ENCODE measurements at places on chromosomes 1 and 21.

DNA sequence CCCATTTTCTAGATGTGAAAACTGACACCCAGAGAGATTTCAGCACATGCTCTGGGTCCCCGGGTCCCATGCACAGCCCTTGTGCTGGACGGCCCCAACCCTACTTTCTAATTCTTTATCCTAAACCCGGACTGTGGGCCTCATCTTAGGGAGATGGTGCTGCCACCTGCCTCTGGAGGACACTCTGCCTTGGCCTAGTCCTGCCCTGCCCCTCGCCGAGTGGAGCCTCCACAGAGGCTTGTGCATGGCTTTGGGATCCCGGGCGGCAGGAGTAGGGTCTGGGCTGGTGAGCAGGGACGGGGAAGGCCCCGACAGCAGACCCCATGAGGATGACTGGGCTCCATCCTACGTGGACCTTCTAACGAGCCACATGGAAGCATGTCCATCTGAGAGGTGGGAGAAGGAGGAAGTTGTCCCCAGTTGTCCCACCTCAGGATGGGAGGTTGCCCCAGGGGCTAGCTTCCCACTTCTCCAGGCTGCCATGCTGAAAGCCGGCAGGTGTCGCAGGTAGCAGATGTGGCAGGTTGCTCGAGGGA lies 12.4 kb downstream of the MX2 start:
- DNase-seq: no peak

GRCh38 chr1:224753491-224753890 lies 137.4 kb downstream of the CNIH3 start:
- no peak for DNase-seq

DNA sequence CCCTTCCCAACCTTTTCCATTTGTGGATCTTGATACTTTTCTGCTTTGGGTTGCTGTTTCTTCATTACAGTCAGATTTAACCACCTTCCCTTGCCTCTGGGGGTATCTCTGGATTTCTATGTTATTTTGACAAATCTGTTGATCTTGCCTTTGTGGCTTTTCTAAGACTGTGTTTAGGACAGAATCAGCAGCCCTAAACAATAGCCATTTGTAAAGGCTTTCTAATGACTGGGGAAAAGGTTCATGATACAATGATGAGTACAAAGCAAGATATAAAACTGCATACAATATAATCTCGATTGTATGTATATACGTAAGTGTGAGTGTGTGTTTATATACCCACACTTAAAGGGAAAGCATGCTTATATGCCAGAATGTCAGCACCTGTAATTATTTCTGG lies 27.8 kb downstream of the FAM20B start:
- DNase-seq: no peak

DNA sequence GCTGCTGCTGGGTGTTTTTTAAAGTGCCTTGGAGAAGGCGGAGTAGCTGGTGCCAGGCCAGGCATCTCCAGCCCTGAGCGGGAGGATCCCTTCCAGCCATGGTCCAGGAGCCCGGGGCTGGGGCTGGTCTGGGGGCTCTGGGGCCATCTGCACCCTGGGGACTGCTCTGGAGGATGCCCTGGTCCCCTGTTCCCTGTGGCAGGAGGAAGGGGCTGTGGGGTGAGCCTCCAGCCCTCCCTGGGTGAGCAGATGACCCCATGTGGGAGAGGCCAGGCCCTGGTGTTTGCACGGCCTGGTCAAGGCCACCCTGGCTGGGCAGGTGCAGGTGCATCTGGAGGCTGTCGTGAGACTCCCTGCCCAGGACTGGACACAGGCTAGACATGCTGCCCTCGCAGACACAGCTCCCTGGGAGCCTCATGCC lies 56.7 kb downstream of the SLX9 start:
- DNase-seq: no peak

DNA sequence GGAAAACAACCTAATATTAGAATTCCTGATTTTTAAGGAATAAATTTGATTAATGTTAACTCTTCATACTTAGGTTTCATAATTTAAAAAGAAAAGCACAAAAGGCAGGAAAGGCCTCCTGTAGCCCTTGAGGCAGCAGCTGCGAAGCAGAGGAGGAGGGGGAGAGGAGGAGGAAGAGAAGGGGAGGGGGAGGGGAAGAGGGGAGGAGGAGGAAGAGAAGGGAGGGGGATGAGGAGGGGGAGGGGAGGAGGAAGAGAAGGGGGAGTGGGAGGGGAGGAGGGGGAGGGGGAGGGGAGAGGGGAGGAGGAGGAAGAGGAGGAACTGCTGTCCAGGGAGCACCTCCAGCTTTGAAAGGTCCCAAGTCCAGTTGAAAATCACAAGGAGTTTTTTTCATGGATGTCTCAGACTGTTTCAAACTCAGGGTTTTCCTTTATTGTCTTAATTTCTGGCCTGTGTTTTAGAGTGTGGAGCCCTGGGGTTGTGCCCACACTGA lies 35.1 kb upstream of the DIP2A start:
- DNase-seq: no peak

- no peak for DNase-seq
Observed at GRCh38 chr1:29245876-29246275, 9.6 kb downstream of the PTPRU start.

GRCh38 chr1:191870490-191870889 lies 287.8 kb upstream of the RGS18 start:
- no peak for DNase-seq

GRCh38 chr21:45297869-45298268 lies 10.2 kb upstream of the POFUT2 start:
- no peak for DNase-seq

- DNase-seq: no peak
Observed at GRCh38 chr1:198628067-198628455, 10.8 kb upstream of the PTPRC start.

DNA sequence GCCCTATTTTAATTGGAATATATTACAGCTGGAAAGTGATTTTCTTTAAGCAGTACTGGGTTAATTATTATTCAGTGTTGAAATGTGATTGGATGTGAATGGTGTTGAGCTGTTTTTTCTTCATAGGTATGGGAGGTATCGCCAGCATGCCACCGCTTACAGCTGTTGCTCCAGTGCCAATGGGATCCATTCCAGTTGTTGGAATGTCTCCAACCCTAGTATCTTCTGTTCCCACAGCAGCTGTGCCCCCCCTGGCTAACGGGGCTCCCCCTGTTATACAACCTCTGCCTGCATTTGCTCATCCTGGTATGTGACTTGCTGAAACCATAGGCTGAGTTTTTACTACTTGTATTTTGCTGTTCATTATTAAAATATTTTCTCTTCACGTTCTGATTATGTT lies 107.7 kb downstream of the ITSN1 start:
- no peak for DNase-seq

- no peak for DNase-seq
Observed at GRCh38 chr1:35533586-35533985, 23.6 kb downstream of the KIAA0319L start.

GRCh38 chr1:84365225-84366221 lies 32.8 kb upstream of the DNASE2B start:
- no peak for DNase-seq

GRCh38 chr1:4110888-4111287 lies 210.8 kb upstream of the C1orf174 start:
- no peak for DNase-seq

GRCh38 chr1:2921970-2922686 lies 99.1 kb upstream of the ACTRT2 start:
- DNase-seq: peak; percentile 4

DNA sequence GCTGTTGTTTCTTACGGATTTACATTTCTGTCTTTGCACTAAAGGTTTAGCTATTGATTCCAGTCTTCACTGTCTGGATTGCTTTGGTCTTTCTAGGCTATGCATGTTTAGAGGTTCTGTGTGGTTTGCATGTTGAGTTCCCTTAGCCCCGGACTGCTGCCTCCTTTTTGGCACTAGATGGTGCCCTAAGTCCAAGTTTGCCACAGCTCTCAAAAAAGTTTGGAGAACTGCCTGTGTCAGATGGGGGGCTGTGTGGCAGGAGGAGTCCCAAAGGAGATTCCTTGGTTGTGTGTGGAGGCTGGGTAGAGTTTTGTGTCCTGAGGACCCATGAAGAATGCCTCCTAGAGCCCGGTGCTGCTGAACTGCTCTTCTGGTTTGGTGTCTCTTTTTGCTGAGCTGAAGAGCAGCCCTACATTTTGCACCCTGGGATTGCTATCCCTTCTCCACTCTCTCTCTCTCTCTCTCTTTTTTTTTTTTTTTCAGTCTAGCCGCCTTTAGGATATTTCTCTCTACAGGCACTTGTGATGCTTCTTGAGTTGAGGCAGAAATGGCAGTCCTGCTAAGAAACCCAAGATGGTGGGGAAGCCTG lies 74.4 kb downstream of the PTGS2 start:
- no peak for DNase-seq

DNA sequence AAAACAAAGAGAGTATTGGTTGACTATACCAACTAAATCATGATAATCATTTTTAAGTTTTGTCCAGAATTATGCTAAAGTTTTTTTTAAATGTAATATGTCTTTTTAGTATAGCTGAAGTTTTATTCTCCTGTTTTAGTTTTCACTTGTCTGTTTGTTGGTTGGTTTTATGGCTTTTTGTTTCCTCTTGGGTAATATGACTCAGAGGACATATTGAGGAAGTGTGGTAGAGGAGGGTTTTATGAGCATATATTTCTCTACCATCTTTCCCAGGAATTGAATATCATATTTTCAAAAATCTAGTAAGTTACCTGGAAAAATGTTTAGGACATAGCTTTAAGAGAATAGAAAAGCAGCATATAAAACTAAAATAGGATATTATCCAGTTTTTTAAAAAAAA lies 68.6 kb upstream of the MCOLN3 start:
- DNase-seq: no peak

DNA sequence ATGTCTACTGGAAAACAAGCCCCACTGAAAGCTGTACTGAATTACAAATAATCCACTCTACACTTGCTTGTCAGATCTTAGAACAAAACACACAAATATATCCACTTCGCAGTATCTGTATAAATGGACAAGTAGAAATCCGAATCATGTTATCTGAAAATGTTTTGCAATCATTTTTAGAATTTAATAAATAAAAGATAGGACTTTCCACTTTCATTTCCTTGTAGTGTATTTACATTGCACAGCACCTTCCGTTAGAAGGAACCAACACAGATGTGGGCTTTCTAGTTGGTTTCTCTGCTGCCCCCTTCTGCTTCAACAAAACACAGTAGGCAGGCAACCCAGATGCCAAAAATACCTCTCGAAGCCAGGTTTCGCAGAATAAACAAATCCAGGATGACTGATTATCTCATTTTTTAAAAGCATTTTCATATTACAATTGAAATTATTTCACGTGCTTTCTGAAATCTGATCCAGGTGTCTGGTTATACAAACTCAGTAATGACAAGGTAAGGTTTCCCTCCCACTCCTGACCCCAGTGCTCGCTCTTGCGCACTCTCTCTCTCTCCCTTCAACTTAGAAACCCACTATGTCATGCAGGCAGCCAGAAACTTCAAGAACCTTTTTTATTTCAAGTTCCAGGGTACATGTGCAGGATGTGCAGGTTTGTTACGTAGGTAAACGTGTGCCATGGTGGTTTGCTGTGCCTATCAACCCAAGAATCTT lies 389.9 kb downstream of the SMYD3 start:
- peak; percentile 12 for DNase-seq

- no peak for DNase-seq
Observed at GRCh38 chr1:204940591-204940990, 69.9 kb downstream of the NFASC start.

- no peak for DNase-seq
Observed at GRCh38 chr1:25529518-25530185, 13.8 kb upstream of the LDLRAP1 start.

DNA sequence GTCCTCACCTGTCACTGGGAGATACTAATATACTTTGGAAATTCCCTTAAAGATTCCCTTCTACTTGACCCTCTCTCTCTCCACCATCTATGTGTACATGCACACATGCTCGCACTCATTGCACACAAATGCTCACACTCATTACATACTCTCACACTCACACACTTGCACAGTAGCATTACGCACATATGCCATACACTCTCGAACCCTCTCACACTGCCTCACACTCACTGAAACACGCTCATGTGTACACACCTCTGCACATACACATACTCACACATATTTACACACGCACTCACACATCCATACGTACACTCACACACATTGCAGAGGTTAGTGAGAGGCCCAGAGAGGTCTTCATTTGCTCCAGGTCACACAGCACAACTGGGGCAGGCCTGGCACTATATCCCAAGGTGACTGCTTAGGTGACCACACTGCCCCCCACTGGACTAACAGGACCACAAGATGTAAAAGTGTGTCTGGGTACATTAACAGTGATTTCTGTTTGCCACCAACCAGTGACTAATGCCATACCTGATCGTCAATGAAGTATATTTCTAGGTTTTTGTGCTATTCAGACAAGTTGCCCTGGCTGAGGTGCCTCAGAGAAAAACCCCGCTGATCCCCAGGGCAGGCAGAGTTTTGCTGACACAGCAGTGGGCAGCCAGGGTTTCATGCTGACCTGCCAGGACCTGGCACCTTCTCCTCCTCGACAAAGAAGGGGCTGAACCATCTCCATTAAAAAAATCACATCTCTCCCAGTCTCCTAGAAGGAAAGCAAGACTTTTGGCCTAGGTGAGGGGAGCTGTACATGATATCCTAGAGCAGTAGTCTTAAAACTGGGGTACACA lies 28.5 kb upstream of the CAMK1G start:
- no peak for DNase-seq

DNA sequence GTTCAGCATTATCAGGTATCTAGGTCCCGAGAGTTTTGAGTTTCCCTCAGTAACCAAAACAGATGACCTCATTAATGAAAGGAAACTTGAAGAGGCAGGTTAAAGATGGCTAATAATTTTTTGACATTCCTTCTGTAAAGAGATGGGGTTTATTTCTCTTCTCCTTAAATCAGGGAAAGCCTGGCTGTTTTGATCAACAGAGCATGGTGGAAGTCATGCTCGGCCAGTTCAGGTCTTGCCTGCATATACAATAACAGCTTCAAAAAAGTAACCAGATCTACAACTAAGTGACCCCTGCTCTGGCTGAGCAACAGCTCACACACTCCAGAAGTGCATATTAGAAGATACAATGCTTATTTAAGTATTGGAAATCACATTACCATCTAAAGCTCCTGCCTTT lies 36.6 kb upstream of the POU2F1 start:
- no peak for DNase-seq

- DNase-seq: no peak
Observed at GRCh38 chr21:41536076-41536826, 28.3 kb upstream of the TMPRSS2 start.

DNA sequence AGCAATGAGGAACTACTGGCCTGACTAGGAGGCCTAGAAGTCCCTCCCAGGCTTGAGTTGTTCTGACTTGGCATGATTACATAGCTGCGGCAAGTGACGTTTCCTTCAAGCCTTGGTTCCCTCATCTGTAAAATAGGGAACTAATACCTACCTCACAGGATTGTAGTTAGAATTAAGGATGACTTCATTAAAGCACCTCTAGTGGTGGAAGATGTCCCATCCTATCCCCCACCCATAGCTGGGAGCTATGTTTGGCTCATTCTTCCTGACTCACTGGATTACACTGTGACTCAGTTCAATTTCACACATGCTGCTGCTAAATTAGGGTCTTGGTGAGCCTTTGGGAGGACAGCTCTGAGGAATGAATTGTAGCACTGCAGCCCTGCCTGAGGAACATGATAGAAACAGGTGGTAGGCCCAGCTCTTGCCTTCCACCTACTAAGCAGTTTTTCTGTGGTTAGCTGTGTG lies 6.0 kb upstream of the SHISA4 start:
- no peak for DNase-seq

- DNase-seq: no peak
Observed at GRCh38 chr1:93596329-93597089, 85.1 kb downstream of the BCAR3 start.

GRCh38 chr21:31798842-31799704 lies 67.2 kb upstream of the SCAF4 start:
- no peak for DNase-seq

All from activated effector memory CD4-positive, alpha-beta T cell treated with Interleukin-2 at 50 U/mL for 16 hours (primary cell).